GM13977 (cell line): ENCODE measurements at places on chromosomes 2 and 18.

DNA sequence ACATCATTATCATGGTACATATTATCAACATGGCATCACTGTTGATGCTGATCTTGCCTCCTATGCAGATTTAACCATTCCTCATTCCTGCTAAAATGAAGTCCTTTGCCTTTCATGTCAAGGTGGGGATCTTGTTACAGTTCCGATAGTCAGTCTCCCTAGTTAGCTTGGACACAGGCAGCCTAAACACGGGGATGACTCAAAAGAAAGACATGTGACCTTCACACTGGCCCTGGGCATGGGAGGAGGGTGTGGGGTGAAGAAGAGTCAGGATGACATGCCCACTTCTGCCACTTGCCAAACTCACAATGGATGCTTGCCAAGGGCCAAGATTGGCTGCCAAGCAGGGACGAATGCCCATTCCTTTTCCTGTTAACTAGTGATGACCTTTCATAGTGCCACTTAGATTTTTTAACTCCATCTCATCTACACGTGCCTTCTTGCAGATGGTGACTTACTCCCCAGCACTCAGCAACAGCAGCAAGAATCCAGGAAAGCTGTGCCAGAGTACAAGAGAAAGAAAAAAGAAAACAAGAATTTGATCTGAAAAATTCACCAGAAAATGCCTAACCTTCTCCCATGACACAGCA, 13.9 kb upstream of the SLC1A4 start:
- no peak for DNase-seq

DNA sequence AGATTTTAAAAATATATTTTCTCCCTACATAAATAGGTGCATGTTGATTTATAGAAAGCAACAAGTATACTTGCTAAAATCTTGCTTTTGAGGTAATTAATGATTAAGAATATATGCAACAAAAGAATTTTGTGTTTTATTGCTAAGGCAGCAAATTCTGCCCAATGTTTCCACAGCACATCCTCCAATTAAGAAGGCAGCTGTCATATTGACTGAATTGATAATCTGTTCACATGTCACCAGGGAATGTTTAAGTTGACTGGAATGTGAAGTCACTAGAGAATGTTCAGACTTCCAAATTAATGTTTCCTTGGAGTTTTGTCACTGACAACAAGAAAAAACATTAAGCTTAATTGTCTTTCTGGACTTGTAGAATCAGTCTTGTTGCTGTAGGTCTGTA, 1602.7 kb upstream of the SLC39A10 start:
- DNase-seq, result no peak

DNA sequence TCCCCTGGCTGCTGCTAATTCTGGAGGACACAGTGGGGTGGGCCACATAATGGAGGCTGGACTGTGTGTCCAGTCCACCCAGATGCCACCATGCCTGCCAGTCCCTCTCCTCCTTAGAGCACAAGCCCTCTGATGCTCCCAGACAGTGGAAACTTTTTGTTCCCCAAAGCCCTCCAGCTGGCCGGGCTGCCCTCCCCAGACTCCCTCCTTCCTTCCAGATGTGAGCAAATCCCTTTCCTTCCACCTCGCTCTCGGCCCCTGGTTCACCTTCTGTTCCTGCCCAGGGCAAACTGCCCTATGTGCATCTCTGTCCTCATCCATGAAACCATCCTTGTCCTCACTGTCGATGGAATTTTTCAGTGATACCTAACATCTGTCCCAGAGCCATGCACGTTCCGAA, 33.9 kb downstream of the LRRFIP1 start:
- DNase-seq, result no peak

- DNase-seq, result no peak
Observed at GRCh38 chr2:183964565-183964964, 633.8 kb upstream of the ZNF804A start.

GRCh38 chr2:97950329-97951154, 45.2 kb downstream of the TMEM131 start:
- DNase-seq, result no peak

DNA sequence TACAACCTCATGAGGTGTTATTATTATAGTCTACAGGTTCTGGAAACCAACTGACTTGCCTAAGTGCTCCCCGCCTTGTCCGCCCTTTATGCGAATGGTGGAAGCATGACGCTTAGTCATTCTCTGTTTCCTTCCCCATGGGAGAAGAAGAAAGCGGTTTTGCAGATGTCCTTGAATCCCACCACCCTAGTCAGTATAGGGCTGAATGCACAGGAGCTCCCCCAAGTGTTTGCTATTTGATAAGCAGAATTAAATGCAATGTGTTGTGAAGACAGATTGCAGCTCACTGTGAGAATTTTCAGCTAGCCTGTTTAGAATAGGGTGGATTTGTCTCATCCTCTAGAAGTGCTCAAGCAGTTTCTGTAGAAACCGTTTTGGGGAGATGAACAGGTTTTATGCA, 652.0 kb downstream of the DCC start:
- DNase-seq, result no peak

DNA sequence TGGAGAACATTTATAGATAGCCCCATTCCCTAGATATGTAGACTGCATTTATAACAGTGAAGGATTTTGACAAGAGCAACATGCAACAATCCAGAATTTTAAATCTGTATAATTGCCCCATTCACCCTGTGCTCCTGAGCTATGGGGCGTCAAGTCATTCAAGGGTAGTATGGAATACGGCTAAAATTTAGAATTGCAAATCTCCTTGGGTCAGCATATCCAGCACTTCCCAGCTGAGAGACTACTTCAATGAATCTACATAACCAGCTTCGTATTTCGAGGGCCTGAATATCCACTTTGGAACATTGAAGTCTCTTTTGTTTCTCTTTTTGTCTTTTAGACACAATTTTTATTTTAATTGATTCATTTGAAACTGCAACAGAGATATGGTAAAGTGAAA, 28.4 kb upstream of the ACVR1C start:
- no peak for DNase-seq

DNA sequence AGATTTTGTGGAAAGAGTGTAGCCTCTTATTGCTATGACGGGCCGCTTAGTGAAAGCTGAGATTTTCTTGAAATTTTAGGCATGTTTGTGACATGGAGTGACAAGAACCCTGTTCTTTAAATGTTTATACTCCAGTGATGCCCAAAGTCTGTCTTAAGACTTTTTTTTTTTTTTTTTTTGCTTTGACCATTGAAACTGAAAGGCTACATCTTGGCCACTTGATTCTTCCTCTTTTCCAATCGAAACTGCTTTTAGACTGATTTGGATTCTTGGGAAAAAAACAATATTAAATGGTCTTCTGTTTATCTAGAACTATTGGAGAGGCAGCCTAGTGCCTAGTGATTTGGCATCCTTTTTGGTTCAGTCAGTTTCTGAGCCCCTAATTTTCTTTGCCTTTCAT, 2.4 kb upstream of the SLC8A1 start:
- DNase-seq, result no peak

- no peak for DNase-seq
Observed at GRCh38 chr2:64173156-64174135, 29.2 kb upstream of the PELI1 start.

- DNase-seq, result no peak
Observed at GRCh38 chr2:96175951-96176350, 30.7 kb upstream of the DUSP2 start.

DNA sequence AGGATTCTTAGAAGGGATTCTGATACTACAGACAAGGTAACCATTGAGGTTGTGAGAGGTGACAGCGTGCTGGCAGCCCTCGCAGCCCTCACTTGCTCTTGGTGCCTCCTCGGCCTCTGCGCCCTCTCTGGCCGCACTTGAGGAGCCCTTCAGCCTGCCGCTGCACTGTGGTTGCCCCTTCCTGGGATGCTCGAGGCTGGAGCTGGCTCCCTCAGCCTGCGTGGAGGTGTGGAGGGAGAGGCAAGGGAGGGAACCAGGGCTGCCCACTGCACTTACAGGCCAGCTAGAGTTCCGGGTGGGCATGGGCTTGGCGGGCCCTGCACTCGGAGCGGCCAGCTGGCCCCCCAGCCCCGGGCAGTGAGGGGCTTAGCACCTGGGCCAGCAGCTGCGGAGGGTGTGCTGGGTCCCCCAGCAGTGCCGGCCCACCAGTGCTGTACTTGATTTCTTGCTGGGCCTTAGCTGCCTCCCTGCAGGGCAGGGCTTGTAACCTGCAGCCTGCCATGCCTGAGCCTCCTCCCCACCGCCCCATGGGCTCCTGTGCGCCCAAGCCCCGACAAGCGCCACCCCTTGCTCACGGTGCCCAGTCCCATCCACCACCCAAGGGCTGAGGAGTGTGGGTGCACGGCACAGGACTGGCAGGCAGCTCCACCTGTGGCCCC, 23.9 kb upstream of the RIT2 start:
- DNase-seq, result no peak

DNA sequence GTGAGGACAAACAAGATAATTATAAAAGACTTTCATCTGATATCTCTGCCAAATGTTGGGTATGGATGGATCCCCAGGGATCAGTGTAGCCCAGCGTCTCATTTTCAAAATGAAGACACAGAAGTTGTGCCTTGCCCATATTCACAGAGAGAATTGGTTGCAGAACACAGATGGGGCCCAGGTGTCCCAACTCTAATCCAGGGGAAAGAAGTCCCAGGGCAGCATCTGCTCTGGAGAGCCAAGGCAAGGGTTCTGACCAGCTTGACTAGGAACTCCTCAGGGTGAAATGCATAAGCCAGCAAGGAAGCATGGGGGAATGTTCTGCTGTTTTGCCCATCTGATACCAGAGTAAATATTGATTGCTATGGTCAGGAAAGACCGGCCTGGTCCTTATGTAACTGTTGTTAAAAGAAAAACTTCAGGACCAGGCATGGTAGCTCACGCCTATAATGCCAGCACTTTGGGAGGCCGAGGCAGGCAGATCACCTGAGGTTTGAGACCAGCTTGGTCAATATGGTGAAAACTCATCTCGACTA, 68.7 kb upstream of the CABLES1 start:
- DNase-seq, result no peak

DNA sequence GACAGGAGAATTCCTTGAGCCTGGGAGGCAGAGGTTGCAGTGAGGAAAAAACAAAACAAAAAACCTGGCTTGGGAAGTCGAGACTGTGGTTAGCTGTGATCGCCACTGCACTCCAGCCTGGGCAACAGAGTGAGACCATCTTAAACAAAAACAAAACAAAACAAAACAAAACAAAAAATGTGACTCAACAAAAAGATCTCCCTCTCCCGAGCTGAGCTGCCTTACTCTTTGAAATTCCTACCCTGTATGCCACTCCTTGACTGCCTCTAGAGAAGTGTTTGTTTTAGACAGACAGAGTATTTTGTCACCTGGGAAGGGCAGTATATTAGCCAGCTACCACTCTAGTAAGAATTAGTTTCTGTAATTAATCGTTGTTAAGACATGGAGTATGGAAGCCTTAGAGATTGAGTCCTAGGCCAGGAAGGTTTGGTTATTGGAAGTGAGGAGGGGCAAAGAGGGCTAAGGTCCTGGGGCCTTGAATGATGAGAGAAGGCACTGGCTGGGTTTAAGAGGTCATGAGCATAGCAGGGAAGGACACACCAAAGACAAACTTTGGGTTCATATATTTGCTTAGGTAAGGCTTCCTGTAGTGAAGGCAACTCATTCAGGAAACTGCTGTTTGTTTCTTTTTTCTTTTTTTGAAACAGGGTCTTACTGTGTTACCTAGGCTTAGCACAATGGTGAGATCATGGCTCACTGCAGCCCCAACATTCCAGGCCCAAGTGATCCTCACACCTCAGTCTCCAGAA, 56.0 kb downstream of the HAUS1 start:
- no peak for DNase-seq

DNA sequence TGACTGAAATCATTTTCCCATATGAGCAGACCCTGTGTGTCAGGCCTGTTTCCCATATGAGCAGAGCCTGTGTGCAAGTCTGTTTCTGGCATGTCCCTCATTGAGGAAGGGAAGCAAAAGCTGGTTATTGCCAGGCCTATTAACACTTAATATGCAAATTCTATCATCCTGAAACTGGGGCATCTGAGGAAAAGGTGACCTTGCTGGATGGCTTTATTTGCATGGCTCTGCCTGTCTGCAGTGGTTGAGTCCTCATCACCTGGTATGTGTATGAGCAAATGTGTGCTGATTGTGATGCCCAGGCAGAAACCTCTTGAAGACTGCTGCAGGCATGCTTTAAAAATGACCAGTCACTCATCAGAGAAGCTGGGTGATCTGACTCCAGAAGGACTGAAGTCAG, 31.2 kb downstream of the EIF4E2 start:
- DNase-seq, result no peak

DNA sequence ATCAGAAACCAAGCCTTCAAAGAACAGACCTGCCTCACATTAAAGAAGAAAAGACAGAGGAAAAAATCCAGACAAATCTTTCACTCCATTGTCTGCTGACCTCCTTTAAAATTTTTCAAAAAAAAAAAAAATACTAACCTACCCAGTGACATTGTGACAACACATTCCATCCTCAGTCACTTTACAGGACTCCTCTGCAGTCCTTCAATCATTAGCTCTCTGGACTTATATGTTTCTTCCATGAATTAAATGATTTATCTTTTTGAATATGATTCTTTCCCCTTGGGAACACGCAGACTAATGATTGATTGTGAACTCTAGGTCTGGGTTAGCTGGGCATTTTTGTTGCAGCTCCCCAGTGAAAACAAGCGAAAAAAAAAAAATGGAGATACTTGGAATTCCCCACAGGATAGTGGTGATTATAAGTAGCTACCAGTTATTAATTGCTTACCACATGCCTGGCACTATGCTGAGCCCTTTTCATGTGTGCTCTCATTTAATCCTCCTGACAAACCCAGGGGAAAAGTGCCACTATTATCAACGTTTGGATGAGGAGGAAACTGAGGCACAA, 261.3 kb upstream of the NCKAP5 start:
- no peak for DNase-seq

DNA sequence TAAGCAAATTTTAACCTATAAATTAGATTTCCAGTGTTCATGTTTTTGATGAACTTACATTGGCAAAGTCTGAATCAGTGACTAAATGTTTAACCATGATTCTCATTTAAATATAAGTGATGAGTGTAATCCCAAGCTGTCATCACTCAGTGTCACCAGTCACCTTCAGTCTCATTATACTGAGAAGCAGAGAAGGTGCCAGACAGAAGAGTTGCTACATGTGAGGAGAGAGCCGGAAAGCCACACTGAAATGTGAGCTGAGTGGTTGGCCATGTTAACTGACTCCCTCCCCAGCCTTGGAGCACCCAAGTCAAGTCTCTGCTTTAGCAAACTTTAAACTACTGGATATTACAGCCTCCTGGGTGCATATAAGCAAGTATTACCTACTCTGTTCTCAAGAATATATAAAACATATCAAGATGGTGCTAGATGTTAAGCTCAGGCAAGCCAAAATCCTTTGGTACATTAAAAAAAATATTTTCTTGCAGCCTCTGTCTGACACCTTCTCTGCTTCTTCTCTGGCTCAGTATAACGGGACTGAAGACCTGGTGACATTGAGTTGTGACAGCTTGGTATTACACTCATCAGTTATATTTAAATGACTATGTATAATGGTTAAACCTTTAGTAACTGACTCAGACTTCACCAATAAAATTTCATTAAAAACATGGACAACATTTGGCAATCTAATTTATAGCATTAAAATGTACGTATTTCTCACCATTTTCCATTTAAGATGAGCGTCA, 75.8 kb upstream of the MAP3K20 start:
- no peak for DNase-seq

- peak; percentile 12 for DNase-seq
Observed at GRCh38 chr2:72579591-72580180, 246.1 kb downstream of the EXOC6B start.

GRCh38 chr2:176151442-176152287, at the start of gene HOXD4:
Gene HOXD4, plus strand, starts transcription at chr2:176151550. Its CDS starts 84 bp downstream, at chr2:176151634.
- DNase-seq, result no peak
